ENCODE measurements at places on chromosomes 12 and 14.
A peak's percentile ranks its signal among the peaks of the same experiment; 100 is the strongest.

GRCh38 chr14:64845878-64846277 lies 33.8 kb downstream of the SPTB start:
- peak; percentile 22 for DNase-seq

- DNase-seq = no peak
Measured at GRCh38 chr14:100215330-100215885, 23.5 kb upstream of the YY1 start.

DNA sequence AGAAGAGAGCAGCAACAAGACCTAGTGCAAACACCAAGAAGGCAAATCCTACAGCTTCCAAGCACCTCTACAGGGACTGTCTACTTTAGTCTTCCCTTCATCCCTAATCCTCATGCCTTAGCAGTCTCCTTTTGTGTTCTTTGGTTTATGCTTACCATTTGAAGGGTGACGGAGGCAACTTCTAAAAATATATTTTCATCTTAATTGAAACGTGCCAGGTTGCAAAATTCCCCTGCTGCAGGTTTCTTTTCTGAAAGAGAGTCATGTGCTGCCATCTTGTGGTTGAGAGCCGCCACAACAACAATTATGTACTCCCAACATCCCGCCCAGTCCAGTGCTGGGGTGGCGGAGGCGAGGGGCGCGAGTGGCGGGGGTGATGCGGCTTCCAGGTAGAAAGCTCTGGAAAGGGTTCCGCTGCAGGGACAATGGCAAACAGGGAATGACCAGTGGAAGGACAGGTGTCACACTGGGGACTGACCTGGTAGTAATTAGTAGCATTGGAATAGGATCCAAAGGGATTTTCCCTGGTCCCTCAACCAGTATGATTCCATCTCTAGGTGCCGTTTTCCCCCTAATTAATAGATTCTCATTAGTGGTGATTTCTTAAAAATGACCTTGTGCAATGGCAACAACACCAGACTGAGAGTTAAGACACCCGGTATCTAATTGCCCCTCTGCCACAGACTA lies 80.3 kb upstream of the GNG2 start:
- DNase-seq = peak; percentile 87

GRCh38 chr12:58961166-58961565 lies 40.9 kb upstream of the LRIG3 start:
- DNase-seq = no peak

- no peak for DNase-seq
Measured at GRCh38 chr12:94041850-94042249, 106.5 kb upstream of the PLXNC1 start.

GRCh38 chr12:52506858-52507715 lies 13.1 kb downstream of the KRT5 start:
- DNase-seq = peak; percentile 73

DNA sequence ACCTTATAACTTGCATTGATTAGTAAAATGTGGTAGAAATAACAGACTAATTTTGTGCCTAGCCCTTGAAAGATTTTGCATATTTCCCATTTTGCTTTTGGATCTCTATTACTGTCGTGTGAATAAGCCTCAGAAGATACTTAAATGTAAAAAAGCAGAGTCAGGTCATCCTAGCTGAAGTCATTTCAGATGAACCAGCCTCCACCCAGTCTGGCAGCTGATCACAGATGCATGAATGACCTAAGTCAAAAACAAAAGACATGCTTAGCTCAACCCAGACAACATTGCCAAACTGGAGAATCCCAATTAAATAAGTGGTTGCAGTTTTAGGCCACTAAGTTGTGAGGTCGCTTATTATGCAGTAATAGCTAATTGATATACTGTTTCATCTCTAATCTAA lies 349.9 kb downstream of the C12orf50 start:
- DNase-seq = no peak

- DNase-seq = no peak
Measured at GRCh38 chr12:120851444-120851843, 52.7 kb downstream of the SPPL3 start.

DNA sequence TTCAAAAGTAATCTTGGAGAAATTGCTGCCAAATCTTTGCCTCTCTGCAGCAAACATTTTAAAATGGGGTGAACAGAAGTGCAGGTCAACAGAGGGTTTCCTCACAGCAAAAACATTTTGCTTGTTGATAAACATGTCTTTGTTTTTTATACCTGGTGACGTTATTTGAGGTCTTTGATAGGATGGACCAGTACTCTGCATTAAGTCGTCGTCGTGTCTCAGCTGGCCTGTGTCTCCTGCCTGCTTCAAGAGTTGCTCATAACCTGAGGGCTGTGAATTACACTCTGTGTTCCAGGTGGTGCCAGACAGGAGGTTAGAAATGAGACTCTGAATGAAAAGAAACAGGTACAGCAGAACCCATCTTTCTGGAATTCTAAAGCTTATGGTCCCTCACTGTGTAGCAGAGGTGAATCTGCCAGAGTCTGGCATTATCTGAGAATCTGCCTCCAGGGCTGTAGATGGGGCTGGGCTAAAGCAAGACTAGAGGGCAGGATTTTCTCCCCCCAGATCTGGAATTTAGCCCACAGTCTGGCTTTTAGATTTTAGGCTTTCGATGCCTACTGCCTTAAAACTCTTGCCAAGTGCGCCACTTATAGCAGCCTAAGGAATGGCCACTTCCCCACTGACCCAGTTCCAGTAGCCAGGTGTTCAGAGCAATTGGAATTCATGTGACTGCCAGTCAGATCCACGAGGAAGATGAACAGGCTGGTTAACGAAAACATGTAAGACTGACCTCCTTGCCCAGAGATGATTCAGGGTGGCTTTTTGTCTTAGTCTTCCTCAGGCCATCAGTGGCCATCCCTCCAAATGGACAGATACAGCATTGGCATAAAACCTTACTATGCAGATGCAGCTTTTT lies 161.2 kb downstream of the PRKCH start:
- DNase-seq = no peak

DNA sequence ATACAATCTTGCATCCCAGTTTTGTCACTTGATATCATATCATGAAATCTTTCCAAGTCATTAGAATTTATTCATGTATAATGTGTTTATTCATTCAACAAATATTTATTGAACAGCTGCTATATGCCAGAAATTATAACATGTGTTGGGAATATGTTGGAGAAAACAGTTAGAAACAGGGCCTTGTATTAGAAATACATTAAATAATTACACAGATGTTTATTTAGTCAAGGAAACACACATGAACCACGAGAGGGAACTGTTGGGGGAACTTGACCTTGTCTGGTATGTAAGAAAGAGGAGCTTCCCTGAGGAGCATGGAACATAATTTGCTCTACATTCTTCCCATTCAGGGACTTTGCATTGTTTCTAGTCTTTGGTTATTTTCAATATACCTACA lies 191.7 kb upstream of the FRMD6 start:
- DNase-seq = no peak

- DNase-seq = peak; percentile 73
Measured at GRCh38 chr14:105150368-105151083, 18.1 kb downstream of the JAG2 start.

- no peak for DNase-seq
Measured at GRCh38 chr12:126676434-126676833, 1590.5 kb upstream of the TMEM132C start.

DNA sequence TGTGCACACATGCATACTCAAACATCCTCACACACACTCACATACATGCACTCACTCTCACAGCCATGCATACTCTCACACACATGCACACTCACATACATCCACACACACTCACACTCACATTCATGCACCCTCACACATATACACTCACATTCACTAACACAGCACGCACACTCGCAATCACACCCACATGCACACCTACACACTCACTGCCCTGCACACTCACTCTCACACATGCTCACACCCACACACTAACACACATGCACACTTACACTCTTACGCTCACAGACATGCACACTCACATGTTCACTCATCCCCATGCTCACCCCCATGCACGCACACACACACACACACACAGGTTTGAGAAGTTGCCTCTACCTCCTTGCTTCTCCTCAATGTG lies 63.2 kb upstream of the SFSWAP start:
- no peak for DNase-seq

DNA sequence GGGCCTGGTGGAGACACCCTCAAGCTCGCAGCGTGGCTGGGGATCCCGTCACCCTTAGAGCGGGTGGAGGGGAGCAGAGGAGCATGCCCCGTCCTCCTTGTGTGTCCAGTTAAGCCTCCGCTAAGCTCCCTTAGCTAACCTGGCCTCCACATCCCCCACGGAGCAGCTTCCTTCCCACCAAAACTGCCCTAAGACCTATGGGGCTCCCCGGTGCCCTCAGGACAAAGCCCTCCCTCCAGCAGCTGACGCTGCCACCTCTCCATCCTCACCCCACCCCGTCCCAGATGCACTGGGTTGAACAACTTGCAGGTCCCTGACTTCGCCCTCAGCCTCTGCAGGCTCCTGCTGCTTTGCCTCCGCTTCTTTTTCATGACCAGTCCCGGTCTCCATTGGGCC lies 4.0 kb downstream of the AHNAK2 start:
- no peak for DNase-seq

- DNase-seq = no peak
Measured at GRCh38 chr12:90808568-90808967, 146.4 kb downstream of the CCER1 start.

DNA sequence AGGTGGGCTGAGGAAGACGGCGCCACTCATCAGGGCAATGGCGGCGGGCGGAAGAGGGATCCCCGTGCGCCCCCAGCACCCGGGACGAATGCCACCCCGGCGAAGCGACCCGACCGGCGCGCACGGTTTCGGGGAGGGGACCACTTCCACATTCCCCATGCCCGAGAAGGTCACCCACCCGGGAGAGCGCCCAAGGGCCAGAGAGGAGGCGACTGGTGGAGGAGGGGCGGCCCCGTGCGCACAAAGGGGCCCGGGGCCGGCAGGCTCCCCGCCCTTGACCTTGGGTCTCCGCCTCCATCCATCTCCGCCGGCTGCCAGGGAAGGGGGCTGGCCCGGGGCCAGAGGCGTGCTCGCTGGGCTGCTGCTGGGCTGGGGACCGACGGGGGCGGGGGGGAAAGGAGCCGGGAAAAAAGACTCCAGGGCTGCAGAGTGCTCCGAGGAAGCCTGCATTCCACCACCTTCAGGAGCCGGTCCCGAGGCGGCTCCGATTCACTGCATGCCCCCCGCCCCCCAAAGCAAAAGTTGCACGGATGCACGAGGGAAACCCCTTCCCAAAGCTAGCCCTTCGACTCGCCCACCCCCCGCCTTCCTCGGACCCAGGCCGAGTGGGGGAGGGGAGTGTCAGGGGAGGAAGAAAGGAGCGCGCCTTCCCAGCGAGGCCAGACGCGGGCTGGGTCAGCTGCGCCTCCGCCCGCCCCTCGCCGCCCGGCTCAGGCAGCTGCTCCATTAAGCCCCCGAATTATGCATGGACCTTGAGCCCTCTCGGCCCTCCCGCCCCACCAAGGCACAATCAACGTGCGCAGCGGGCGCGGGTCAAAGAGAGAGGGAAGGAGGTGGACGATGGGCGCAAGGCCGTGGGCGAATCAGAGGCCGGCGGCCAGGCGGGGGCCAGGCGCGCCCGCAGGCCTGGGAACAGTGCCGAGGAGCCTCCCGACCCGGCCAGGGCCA lies 26.2 kb downstream of the BCL11B start:
- DNase-seq = peak; percentile 98

DNA sequence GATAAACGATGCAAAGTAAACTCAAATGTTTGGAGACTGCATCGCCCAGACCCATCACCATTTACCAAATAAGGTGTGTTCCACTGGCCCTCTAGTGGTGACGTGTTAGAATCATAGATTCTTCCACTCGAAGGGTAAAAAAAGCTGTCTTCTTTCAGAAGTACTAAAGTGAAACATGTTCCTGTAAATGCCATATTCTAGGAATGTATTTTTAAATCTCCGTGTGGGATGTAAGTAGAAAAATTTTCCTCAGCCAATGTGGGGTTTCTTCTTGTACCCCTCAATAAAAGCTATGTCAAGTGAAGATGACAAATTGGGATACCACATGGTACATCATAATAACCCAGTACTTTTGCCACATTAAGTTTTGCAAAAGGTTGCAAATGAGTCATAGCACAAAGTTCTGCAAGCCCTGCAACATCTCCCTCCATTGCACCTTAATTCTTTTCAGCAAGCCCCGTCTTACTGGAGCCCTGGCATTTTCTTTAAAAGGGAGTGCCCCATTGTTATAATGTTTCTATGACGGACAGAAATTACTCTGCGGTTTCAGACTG lies 100.8 kb downstream of the CCER1 start:
- peak; percentile 17 for DNase-seq

GRCh38 chr12:9606736-9607372 lies 862 bp downstream of the KLRB1 start:
- no peak for DNase-seq

DNA sequence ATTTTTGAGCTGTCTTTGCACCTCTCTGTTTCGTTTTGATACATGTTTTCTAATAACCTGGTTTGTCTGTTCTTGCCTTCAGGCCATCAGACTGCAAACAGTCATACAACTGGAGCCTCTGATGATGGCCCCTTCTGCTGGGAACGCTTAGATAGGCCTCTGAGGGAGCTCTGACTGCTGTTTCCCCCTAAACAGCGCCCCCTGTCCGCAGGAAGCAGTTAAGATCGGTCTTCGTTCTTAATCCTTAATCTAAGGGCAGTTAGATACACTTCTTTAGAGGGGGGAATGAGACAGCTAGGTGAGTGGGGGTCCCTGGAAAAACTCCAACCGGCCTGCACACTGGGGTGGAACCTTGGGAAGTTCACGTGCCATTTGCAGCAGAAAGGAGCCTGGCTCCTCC lies 1338.8 kb upstream of the SEL1L start:
- DNase-seq = peak; percentile 5

DNA sequence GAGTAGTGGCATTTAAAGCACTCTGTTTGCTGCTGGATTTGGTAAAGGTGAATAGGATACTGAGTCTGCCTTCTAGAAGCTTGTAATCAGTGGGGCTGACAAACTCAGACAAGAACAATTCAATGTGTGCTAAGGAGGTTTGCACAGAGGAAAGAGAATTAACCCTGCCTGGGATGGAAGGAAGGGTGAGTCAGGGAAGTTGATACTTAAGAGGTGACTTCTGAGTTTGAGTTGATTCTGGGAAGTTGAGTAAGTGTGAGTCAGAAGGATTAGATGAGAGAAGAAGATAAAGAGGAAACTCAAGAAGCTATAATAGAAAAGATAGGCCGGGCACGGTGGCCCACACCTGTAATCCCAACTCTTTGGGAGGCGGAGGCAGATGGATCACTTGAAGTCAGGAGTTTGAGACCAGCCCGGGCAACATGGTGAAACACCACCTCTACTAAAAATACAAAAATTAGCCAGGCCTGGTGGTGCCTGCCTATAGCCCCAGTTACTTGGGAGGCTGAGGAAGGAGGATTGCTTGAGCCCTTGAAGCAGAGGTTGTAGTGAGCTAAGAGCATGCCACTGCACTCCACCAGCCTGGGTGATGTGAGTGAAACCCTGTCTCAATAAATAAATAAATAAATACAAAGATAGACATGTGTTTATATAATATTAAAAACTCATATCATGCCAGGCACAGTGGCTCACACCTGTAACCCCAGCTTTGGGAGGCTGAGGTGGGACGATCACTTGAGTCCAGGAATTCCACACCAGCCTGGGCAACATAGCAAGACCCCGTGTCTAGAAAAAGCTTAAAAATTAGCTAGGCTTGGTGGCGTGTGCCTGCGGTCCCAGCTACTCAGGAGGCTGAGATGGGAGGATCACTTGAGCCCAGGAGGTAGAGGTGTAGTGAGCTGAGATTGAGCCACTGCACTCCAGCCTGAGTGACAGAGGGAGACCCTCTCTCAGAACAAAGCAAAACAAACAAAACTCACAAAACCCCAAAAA lies 126.8 kb upstream of the CPM start:
- DNase-seq = no peak
